Stimulated activated naive CD4-positive, alpha-beta T cell (primary cell): ENCODE measurements at places on chromosomes 12 and 14.

- no peak for DNase-seq
Observed at GRCh38 chr14:42214981-42215491, 608.4 kb downstream of the LRFN5 start.

DNA sequence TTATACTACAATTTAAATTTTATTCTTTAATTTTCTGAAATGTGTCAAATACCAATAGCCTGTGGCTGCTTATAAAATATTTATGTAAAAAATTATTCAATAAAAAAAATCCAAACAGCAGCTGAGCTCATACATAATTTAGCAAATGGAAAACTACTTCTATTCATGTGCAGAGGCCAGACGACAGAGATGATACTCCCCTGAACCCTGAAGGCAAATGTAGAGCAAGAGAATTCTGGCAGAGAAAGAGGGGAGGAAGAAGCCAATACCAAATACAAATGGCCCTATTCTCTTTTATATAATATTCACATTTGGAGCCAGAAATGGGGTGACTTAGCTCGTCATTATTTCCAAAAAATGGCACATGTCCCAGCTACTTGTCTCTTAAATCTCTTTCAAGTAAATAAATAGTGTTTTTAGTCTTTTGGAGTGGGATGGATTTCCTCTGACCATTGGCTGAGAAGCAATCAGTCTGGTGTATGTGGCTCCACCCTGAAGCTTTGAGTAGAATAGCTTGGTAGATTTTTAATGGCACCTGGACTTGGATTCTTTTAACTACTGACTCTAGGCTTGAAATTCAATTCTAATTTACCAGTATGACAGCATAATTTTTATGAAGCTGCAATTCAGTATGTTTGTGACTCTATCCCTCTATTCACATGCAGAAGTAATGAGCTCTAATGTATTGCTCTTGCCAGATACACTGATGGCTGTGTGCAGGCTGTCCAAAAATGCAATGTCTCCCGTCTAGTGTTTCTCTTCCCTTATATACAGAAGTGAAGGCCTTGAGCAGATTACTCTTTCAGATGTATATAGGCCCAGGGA is 113.4 kb upstream of the SCAF11 start:
- DNase-seq: no peak

- no peak for DNase-seq
Observed at GRCh38 chr14:62655166-62655565, 390.1 kb downstream of the KCNH5 start.

GRCh38 chr12:51171884-51172514 is 936 bp downstream of the TFCP2 start:
- DNase-seq: no peak
